ENCODE measurements at places on chromosomes 12 and 14.

DNA sequence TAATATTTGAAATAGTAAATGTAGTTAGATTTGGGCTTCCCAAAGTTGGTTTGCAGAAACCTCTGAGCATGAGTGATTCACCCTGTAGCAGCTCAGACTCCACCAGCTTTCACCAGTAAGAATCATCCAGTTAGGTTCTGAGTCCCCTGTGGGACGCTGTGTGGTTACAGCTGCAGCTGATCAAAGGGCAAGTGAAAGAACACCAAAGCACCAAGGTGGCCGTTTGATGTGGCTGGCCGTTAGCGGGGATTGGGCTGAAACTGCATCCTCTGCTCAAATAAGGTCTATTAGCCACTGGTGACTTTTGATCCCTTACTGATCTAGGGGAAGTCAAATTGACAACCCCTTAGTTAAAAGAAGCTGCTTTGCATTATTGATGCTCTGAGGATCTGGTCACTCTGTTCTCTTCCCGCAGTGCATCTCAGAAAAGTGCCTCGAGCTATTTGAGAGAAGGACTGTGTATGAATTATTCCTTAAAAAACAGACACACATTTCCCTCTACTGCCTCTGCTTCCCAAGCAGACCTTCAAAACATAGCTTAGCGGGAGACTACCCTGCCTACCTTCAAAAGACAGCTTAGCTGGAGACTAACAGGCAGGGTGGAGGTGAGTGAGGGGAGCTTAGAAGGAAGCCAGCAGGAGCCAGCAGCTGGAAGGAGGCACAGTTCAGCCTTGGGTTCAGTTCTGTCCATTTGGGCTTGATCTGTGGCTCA is 3.7 kb downstream of the ABHD12B start:
- DNase-seq, result peak; percentile 17

DNA sequence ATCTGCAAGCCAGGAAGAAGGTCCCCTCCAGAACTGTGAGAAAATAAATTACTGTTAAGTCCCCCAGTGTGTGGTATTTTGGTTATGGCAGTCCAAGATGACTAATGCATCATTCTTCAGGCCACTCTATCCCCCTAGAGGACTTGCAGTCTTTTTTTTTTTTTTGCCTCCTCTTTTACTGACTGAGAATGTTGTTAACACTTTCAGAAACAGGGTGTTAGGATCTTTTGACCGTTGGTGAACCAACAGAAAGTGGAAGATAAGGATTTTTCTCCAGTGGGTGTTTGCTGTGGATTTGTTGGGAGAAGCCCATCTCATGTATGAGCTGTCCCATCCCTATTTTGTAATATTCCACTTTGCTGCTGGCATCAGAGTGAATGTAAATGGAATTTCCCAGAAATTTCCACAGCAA is 37.8 kb downstream of the MARK3 start:
- no peak for DNase-seq

GRCh38 chr14:55373784-55374705 is 37.6 kb downstream of the ATG14 start:
- peak; percentile 36 for DNase-seq

- DNase-seq, result no peak
Observed at GRCh38 chr14:21867541-21867940, 193.9 kb upstream of the OR4E1 start.

GRCh38 chr14:88181072-88181471 is 142.0 kb downstream of the KCNK10 start:
- no peak for DNase-seq

GRCh38 chr14:72678356-72678755 is 215.5 kb downstream of the DPF3 start:
- no peak for DNase-seq

Data from stimulated activated CD4-positive, alpha-beta T cell treated with anti-CD3 and anti-CD28 coated beads, Interleukin-1b, Interleukin-23, amount 100 ng/mL, for 4 hours (primary cell).